ENCODE measurements at places on chromosomes 7 and 10.
A peak's percentile ranks its signal among the peaks of the same experiment; 100 is the strongest.

- DNase-seq, result no peak
Measured at GRCh38 chr10:69089638-69090599, 2.0 kb downstream of the SRGN start.

- no peak for DNase-seq
Measured at GRCh38 chr7:112926018-112926417, 135.8 kb upstream of the TMEM168 start.

DNA sequence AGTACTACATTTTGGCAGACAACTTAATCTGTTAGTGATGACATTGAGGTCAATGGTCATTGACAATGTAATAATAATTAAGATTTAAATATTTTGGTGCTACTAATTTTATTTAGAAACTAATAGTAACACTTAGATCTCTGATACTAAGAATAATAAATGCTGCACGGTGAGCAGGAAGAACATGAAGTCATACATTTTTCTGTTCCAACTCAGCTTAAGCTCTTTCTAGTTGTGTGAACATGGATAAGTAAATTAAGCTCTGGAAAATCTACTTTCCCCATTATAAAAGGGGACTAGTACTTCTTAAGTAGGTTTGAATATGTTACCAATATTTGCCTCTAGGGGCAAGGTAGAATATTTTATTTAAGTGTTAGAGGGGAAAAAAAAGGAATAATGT, 65.9 kb upstream of the MEOX2 start:
- no peak for DNase-seq

GRCh38 chr10:112533916-112534315, 86.9 kb downstream of the VTI1A start:
- no peak for DNase-seq

DNA sequence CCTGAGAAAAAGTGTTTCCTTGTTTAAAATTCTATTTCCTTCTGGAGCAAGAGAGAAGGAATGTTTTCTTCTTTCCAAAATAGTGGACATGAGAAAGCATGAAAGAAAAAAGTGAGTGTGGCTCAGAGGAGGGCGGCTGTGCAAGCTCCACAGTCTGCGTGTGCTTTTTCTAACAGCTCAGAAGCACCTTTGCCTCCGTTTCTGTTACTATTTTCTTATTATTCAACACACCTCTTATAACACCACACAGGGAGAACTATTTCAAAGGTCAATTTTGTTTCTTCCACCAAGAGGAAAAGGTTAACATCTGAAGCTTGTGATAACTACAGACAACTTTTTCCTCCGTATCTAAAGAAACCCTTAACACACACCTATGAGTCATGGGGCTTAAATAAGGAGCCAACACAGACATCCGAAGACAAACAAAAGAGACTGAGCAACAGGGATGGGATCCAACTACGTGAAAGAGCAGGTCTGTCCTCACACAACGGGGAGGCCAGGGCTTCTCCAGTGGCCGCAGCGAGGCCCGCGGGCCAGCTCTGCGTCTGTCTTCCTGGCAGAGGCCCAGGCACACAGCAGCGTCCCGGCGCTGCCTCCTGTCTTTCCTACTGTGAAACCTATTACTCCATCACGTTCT, 36.2 kb upstream of the NCAPG2 start:
- DNase-seq, result no peak

- DNase-seq, result no peak
Measured at GRCh38 chr10:13352519-13352918, 4.4 kb upstream of the SEPHS1 start.

DNA sequence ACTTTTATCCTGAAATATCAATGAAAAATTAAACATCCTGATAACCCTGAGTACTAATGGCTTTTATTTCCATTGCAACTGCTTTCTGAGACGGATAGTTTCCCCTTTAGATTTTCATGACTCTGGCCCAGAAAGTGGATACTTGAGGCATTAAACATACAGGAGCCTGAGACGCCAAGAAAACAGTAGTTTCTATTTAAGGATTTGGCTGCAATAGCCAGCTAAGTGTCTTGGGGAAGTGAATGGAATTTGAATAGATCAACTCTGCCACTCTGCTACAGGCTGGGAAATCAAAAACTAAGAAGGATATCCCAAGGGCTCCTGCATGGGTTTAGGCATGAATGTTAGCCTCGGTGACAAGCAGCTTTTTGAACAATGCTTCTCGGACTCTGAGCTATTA, 24.7 kb upstream of the GPAM start:
- no peak for DNase-seq

- no peak for DNase-seq
Measured at GRCh38 chr7:132422502-132423111, 153.7 kb downstream of the PLXNA4 start.

DNA sequence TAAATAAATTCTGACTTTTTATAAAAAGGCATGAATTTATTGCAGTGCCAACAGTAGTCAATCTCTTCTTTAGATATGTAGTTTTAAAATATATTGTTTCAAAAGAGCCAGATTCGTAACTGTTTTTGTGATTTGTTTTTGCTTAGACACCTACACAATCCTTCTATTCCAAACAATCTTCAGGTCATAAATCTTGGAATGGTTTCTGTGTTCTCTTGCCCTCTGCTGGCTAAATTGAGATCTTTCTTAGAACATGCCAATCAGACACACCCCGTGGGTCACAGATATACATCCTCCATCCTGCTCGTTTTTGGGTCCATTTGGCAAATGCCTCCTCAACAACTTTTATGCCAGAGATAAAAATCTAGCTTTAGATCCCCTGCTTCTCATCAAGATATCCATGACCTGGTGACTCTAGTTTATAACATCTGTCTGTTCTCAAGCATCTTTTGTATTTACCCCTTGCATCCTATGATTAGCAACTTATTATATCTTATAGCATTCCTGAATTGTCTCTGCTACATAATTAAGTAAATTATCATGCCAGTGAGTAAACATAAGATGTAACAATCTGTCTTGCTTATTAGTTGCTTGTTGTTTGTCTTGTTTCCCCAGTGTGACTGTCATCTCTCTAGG, 35.3 kb upstream of the IFRD1 start:
- DNase-seq, result peak; percentile 15

- DNase-seq, result peak; percentile 69
Measured at GRCh38 chr7:150898475-150899011, 46.2 kb downstream of the AOC1 start.

- DNase-seq, result no peak
Measured at GRCh38 chr7:151187409-151188251, 580 bp upstream of the ASB10 start.

DNA sequence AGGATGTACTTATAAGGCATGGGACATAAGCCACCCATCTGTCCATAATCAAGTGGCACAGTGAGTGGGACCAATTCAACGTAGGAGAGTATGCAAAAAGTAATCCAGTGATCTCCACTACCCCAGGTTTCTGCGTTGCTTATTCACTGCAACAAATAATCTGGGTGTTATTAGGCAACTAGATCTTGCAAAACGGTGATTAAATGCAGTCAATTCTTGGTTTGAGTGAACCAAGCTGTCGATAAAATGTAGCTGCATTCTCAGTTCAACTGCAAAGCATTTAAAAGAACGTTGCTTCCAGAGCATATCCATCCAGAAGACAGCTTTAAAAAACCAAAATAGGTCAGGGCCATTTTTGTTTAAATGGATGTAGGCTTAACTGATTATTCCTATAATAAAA, 5.0 kb downstream of the LSMEM1 start:
- no peak for DNase-seq

GRCh38 chr10:31064348-31064747, 32.7 kb upstream of the ZNF438 start:
- no peak for DNase-seq

DNA sequence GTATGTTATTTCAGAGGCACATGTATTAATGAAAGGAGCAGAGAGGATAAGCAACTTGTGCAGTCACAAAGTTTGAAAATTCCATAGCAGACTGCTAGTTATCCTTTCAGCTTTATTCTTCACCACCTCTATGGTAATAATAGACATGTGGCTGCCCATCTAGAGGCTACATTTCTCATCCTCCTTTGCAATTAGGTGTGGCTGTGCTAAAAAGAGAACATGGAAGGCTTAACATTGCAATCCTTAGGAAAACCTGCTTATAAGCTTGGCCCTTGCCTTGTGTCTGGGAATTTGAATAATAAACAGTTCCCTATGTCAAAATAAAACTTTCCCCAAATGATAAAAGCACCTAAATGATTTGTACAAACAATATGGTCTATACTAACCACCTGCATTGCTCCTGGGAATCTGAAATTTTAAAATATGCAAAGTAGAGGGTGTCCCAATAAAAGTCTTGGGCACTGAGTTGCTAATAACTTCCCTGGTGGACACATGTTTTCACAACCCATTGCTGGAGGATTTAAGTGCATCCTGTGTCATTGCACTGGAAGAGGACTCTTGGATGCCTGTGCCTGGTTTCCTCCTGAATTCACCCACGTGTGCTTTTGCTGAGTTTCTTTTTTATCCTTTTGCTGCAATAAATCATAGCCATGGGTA, 30.5 kb downstream of the IL6 start:
- DNase-seq, result no peak

GRCh38 chr7:71626206-71626605, 494.3 kb downstream of the GALNT17 start:
- no peak for DNase-seq

- DNase-seq, result no peak
Measured at GRCh38 chr7:15580604-15581351, 19.0 kb upstream of the AGMO start.

DNA sequence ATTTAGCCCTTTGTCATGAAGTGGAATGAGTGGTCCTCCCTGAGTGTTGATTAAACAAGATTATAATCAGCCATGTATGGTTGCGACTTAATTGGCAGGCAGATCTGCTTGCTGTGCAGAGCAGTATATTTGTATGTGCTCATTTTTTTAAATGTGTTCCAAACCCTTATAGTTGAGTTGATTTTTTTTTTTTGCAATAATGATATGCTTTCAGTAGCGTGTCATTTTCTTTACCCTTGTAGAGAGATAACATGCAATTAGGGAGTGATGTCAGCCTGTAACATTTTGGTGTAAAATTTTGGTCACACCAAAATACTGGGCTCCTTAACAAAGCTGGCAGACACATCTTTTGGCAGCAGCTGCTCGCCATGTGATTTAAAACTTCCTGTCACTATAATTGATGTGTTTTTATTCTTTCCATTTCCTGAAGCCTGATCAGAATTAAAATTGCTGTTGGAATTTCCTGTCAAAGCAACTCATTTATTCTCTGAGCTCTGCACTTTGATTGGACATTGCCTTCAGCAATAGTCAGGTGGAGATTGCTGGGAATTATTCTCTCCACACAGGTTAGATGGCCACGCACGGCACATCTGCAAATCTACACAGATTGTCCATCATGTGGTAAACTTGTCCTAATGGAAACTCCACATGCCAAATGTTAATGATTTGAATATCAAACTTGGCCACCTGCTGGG, 125.3 kb downstream of the DYNC1I1 start:
- DNase-seq, result peak; percentile 67

DNA sequence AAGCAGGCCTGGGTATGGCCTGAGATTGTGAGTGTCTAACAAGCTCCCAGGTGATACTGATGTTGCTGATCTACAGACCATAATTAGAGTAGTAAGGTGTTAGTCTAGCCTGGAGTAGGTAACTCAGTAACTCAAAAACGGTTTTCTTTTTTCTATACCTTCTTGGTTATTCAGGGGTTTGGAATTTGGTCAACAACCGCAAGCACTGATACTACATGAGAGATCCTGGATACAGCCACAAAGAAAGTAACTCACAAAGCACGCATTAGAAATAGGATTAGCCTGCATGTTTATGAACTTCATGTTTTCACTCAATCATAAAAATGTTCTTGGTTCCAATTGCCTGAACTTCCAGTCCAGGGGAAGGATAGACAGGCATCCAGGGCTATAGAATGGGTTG, 803.5 kb downstream of the MAGI2 start:
- no peak for DNase-seq

- no peak for DNase-seq
Measured at GRCh38 chr10:118045837-118046394, 825 bp downstream of the RAB11FIP2 start.

DNA sequence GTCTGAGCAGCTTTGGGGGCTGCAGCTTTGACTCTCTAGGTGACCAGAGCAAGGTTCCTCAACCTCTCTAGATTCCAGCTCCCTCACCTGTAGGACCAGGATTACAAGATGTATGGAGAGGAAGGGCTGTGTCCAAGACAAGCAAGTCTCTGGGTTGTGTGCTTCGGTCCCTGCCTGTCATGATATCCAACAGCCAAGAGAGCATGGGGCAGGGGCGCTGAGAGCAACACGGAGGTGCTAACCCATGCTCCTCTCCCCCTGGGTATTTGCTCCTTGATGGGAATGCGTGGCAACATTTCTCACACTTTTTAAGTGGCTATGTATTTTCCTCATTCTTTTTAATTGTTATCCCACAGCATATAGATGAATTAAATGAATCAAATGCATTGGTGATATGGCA, 10.3 kb downstream of the CDHR1 start:
- no peak for DNase-seq

GRCh38 chr10:6842722-6843121, 262.6 kb upstream of the PRKCQ start:
- no peak for DNase-seq

DNA sequence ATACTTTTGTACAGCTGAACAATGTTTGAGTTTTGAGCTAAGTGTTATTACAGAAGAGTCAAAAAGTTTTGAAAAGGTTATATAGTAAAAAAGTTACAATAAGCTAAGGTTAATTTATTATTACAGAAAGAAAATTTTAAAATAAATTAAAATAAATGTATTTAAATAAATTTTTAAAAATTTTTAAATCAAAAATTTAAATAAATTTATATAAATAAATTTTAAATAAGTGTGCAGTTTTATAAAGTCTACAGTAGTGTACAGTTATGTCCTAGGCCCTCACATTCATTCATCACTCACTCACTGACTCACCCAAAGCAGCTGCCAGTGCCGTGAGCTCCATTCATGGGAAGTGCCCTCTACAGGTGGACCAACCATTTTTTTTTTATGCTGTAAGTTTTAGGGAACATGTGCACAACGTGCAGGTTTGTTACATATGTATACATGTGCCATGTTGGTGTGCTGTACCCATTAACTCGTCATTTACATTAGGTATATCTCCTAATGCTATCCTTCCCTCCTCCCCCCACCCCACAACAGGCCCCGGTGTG, 462.9 kb upstream of the ZMIZ1 start:
- no peak for DNase-seq

DNA sequence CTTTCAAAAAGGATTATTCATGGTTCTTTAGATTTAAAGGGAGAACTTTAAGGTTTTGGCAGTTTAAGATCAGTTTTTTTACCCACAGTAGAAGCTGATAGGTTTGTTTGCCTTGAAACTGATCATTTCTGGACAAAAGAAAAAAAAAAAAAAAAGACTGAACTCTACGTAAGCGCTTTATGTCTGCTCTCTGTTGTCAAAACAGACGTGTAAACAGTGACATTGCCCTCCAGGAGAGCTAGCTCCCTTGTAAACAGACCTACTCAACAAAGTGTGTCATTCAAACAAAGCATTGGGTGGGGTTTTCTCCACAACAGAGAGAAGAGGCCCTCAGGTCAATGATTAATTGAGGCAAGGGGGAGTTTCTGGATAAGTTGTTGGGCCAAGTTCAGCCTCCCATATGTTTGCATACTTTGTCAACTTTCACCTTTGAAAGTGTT, 568.1 kb upstream of the LRRN3 start:
- peak; percentile 32 for DNase-seq

GRCh38 chr7:137563981-137564380, 220.4 kb upstream of the PTN start:
- DNase-seq, result no peak

Measured in NCI-H774 (cell line).